Effector memory CD8-positive, alpha-beta T cell (primary cell): ENCODE measurements at places on chromosomes 5 and 9.

DNA sequence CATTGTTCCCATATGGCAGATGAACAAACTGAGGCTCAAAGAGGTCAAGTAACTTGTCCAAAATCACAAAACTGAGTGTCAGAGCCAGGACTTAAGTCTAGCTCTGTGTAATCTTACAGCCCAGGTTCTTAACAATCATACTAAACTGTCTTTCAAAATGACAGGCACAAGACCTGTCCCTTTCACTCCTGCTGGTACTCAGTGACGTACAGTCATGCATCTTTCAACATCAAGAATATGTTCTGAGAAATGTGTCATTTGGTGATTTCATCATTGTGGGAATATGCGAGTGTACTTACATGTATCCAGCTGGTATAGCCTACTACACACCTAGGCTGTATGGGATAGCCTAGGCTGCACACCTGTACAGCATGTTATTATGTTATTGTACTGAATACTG is 646.8 kb upstream of the WWC1 start:
- DNase-seq = no peak

GRCh38 chr5:166708291-166708690 is 1583.2 kb upstream of the WWC1 start:
- no peak for DNase-seq

- DNase-seq = no peak
Measured at GRCh38 chr9:74066605-74067004, 430.5 kb upstream of the RORB start.

GRCh38 chr5:139368613-139369012 is 14.5 kb downstream of the SLC23A1 start:
- DNase-seq = no peak

DNA sequence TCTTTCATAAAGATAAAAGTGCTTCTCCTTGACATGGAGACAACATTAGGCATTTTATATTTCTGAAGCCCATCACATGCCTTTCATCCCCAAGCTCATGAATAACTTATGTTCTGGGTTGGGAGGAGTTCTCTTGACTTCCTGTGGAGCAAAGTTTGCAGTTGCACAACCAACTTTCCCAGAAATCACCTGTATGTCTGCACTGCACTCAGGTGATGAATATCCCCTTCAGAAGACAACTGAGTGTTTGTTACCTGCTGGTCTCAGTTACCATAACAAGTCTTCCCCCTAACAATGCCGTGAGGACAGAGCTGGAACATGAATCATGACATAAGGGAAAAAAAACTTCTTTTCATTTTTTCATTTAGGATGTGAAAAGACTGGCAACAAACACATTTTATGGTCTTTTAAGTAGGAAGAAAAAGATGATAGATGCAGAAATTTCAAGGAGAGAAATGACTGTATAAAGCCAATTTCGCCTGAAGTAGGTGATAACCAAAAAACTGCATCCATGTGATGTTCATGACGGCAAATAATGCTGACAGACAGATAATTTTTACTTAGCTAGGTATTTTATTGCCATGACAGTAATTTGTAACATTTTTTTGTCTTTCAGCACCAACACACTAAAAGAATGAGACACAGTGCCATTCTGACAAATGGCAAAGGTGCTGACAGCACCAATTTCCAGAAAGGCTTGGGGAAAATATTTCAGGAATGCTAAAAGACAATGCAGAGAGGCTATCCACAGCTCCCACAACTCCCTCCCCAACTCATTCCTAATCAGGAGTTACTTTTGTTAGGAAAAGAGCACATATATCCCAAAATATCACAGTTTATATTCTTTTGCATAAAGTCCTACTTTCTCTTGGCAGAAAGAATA is 656.3 kb downstream of the PRELID2 start:
- DNase-seq = no peak

GRCh38 chr5:150180241-150181026 is 9.4 kb upstream of the SLC6A7 start:
- no peak for DNase-seq

GRCh38 chr9:107855164-107855563 is 365.6 kb upstream of the KLF4 start:
- DNase-seq = no peak

- no peak for DNase-seq
Measured at GRCh38 chr5:68368311-68369022, 152.9 kb downstream of the PIK3R1 start.

DNA sequence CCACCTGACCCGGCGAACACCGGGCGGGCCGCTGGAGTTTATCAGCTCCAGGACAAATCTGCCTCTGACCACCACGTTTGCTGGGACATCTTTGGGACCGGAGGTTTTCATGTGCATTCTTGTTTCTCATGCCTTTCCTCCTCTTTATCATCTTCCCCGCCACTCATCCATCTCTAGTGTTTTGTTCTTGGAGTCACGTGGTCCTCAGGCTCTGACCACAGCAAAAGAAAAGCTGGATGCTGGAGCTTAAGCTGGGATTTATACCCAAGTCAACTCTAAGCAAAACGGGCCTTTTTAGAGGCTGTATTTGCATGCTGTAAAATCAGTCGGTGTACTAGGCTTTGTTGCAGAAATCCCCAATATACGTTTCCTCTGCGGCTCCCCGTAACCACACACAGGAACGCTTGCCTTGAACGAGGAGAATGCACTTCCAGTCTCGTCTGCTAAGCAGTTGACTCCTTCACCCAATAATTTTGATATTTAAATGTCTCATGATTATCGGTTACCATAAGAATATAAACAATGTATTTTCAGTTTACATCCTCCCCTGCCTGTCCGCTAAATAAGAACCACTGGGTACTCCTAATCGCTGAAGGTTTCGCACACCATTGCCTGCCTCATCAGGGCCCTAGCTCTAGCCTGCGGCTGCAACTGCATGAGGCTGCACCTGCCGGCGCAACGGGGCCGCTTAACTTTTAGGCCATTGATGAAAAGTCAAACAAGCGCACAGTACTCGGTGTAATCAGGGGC is 560 bp upstream of the NDUFS6 start:
- DNase-seq = peak; percentile 64

GRCh38 chr5:27392716-27393115 is 354.3 kb upstream of the CDH9 start:
- no peak for DNase-seq

DNA sequence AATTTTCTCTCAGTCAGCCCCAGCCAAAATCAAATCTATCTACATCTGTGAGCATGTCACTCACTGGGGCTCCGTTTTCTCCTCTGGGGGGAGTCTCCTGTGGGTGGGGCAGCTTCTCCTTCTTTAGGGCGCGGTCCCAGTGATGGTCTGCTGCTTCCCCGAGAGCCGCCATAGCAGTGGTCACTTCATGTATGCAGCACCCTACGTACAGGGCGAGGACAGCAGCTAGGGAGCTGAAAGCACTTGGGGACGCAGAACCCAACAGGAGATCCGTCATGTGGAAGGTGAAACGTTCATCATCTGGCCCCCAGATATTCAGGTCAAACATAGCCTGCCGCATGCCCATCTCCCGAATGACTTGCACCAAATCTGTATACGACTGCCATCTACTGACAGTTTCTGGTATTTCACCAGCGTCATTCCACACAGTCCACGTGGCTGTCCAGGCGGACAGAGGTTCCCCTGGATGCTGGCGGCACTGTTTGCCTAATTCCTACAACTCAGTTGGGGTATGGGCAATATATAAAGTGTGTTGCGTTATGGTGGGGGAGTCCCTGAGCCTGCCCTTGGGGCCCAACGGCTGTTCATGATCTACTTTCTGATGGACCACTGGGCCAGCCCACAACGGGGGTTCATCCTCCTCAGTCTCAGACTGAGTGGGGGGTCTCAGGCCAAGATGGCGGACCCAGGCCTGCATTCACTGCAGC is 795.0 kb downstream of the EFNA5 start:
- no peak for DNase-seq

DNA sequence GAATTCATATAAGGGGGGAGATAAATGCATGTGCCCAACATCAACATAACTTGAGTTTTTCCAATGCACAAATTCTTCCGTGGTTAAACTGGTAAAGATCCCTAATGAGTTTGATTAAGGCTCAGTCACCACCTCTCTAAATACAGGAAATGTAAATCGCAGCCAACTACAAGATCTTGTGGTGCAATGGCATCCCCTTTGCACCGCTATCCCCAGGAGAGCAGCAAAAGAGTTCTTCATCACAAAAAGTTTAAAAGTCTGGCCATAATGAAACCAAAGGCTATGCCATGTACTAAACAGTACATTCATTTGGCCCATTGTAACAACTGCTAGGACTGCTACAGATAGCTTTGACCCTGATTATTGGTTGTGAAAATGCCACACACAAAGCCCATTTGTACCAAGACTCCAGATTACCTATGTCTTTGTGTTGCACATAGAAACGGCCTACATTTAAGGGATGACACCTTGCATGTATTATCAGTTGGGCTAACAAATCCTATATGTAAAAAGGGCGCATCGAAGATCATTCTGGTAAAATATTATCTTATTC is 44.5 kb downstream of the ZNF608 start:
- no peak for DNase-seq

- no peak for DNase-seq
Measured at GRCh38 chr5:80761966-80762365, 107.2 kb upstream of the DHFR start.

DNA sequence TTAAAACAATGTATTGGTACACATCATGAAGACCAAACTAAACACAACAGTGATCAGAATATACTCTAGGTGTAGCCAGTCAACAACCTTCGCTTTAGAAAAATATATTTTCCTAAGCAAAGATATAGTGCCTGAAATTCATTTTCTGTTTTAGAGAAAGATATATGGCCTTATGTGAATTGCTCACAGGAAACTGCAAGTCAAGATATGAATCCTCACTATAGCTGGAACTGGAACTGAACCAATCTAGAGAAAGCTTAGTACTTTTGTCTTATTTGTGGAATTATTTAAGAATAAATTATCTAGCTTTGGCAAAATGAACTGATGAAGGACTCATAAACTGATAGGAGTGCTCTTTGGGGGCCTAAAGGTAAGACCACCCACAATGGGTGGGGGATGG is 27.3 kb downstream of the GZMK start:
- no peak for DNase-seq

GRCh38 chr5:41575110-41575779 is 64.8 kb upstream of the PLCXD3 start:
- DNase-seq = no peak

- DNase-seq = no peak
Measured at GRCh38 chr9:30800421-30800820, 1584.0 kb upstream of the ACO1 start.

DNA sequence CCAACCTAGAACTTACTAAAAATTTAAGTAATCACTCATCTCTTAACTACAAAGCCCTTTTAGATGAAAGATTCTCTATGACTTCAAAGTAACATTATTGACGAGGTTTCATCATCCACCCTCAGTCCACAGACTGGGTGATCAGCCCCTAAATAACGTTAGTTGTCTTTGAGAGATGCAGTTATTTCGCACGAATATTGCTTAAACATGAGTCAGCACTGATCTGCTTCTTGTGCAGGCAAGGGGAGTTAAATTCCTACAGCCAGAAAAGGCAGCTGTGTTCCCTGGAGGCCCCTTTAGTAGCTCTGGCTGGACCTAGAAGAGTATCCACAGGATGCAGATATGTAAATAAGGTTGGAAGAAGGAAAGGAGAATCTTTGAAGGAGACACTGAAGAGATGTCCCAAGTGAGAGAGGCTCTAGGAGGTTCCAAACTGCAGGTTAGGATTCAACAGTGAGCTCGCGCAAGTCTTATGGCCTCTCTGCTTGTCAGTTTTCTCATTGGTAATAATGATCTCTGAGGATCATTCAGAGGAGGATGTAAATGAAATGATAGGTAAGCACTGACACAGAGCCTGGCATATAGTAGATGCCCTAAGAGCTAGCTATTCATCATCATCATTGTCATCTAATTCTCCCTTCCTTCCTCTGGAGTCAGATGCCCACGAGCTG is 122.2 kb upstream of the MAN2A1 start:
- DNase-seq = no peak

GRCh38 chr5:143987751-143988560 is 176.0 kb downstream of the HMHB1 start:
- no peak for DNase-seq

- no peak for DNase-seq
Measured at GRCh38 chr5:67179697-67180361, 16.8 kb downstream of the CD180 start.

DNA sequence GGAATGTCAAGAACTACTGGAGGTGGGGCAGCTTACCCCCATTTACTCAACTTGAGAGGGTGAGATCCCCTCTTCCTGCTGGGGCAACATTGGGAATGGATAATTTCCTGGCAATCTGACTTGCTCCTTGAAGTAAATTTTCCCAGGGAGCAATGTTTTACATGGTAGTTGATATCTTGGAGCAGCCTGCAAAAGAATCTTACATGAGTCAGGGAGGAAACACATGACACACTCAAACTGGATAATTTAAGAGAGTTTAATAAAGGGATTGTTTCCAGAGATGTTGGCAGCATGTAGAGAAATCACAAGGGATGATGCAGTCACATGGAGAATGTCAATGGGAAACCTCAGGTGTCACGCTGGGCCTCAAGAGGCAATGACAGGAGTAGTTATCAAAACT is 212.5 kb downstream of the GAS1 start:
- no peak for DNase-seq

DNA sequence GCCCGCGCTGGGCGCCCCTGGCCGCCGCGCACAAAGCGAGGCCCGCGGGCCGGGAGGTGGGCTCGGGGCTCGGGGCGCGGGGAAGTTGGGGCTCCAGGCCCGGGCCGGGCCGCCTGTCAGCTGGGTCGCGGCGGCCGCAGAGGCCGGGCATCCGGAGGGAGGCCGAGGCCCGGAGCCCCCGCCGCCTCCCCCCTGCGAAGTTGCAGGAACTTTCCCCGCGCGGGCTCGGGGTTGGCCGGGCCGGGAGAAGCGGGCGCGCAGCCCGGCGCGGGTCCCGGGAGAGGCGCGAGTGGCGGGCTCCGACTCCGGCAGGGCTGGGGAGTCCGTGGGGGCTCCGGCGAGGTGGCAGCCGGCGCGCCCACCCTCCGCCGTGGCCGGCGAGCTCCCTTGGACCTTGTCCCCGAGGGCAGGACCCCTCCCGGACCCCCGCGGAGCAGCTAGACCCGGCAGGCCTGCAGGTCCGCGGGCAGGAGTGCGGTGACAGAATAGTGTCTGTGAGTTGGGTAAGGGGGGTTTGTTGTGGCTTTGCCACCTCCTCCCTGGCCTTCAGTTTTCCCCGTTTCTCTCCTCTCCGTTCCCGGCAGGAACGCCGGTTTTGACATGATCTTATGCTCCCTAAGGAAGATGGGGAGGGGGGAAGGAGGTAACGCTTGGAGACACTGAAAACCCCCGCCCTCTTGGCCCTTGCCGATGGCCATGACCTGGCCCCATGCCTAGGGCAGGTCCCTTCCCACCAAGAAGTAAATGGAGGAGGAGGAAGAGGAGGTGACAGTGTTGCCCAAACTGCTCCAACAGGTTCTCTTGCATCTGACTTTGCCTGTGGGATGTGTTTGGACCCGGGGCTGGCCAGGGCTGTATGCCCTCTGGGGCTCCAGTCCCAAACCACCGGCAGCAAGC is 942 bp downstream of the PHF2 start:
- DNase-seq = no peak

- DNase-seq = no peak
Measured at GRCh38 chr9:93597871-93598646, 21.7 kb downstream of the PHF2 start.

GRCh38 chr5:58357121-58357520 is 102.8 kb downstream of the PLK2 start:
- no peak for DNase-seq
